ENCODE measurements at places on chromosomes 1 and 21.
A peak's percentile ranks its signal among the peaks of the same experiment; 100 is the strongest.

DNA sequence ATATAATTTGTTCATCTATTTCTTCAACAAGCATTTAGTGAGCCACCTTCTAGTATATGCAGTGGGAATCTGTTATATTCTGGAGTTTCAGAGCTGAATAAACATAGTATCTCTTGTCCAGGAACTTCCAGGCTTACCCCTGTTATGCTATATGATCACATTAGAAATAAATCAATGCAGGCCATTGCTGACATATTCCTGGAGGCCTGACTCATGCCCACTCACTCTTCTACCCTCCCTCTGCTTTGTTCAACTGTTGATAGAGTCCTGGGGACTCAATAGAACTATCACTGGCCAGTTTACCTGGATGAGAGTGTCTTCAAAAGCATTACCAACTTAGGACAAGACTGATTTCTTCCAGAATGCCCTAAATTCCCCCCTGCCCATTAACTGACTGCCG lies 29.3 kb upstream of the SRSF10 start:
- no peak for DNase-seq

GRCh38 chr1:92476071-92476631 lies 10.6 kb downstream of the GFI1 start:
- no peak for DNase-seq

DNA sequence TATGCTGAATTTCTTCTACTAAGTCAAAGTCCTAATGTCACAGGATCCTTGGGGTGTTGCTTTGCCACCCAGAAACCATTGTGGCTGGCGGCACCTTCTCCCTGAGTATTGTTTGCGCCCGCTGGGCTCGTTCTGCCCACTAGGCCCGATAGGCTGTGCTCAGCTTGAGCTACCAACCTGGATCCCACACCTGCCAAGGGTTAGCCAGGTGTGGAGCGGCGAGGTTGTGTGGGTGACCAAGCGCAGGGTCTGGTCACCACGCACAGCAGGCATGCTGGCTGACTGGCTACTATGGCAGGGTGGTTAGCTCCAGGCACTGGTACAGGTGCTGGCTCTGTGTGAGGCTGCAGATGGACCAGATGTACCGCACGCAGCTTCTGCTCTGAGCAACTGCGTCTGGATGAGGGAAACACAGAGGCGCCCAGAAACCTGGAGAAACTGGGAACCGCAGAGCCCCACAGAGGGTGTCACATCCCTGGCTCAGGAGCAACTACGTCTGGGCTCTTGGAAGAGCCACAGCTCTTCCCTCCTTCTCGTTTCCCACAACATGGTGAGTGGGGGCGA lies 50.3 kb upstream of the SCYL3 start:
- DNase-seq, result no peak

DNA sequence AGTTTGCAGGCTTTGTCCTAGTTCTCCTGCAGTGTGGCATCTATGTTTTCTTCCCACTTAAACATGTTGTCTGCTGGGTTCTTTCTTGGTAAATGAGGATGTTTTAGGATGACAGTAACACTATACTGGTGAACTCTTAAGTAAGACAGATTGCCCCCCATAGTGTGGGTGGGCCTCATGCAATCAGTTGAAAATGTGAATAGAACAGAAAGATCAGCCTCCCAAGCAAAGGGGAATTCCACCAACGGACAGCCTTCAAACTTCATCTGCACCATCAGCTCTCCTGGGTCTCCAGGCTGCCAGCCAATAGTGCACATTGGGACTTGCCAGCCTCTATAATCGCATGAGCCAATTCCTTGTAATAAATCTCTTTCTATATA lies 10.7 kb upstream of the TARBP1 start:
- DNase-seq, result no peak

DNA sequence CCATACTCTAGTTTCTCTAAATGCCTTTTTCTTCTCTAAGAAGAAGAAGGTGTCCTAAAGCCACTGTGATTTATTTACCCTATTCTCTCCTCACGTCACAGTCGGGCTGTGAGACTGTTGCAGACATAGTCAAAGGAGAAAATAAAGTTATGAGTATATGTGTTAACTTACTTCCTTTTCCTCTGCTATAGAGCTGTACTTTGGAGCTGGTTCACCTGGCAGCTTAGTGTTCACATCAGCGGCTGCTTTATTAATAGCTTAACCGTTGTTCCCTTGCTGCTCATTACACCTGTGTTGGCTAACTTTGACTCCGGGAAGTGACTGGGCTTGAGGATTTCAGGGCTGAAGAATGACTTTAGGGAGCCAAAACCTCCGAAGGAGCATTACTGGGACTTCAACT lies 3.6 kb downstream of the PFKFB2 start:
- no peak for DNase-seq

GRCh38 chr1:201447903-201448871 lies 20.8 kb downstream of the PHLDA3 start:
- peak; percentile 79 for DNase-seq

DNA sequence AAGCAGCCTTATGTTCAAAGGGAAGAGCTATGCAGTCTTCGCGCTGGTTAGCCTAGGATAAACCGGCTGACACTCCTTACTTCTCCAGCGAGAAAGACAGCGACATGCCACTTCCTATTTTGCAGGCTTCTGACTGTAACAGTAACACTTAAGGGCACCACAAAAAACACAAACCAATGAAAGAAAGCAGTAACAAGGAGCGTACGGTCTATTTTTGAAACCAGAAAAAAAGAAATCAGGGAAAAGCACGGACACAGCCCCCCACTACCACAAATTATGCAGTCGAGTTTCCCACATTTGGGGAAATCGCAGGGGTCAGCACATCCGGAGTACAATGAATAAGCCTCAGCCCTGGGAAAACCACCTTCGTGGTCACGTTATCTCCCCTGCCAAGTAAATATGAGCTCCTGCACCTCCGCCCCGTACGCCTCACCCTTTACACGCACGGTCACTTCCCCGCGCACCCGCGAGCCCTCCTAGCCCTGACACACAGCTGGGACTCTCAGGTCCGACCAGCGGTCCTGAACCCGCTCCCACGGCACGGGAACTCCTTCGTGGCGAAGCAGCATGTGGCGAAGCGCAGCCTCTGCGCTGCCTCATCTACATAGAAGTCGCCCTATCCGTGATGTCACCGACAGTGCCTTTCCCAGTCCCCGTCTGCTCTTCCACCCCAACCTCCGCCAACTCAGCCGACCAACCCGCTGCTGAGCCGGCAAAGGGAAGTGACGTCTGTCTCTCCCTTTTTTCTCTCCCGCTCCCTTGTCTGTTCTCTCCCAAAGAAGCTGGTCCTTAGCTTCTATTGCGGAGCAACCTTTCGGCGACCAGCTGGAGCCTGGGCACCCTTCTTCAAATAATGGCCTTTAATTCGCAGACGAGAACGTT lies 40.9 kb upstream of the PPIAL4F start:
- DNase-seq, result peak; percentile 88

GRCh38 chr21:18608226-18608625 lies 204.6 kb upstream of the TMPRSS15 start:
- no peak for DNase-seq

GRCh38 chr1:234369784-234370183 lies 3.5 kb upstream of the COA6 start:
- DNase-seq, result no peak

DNA sequence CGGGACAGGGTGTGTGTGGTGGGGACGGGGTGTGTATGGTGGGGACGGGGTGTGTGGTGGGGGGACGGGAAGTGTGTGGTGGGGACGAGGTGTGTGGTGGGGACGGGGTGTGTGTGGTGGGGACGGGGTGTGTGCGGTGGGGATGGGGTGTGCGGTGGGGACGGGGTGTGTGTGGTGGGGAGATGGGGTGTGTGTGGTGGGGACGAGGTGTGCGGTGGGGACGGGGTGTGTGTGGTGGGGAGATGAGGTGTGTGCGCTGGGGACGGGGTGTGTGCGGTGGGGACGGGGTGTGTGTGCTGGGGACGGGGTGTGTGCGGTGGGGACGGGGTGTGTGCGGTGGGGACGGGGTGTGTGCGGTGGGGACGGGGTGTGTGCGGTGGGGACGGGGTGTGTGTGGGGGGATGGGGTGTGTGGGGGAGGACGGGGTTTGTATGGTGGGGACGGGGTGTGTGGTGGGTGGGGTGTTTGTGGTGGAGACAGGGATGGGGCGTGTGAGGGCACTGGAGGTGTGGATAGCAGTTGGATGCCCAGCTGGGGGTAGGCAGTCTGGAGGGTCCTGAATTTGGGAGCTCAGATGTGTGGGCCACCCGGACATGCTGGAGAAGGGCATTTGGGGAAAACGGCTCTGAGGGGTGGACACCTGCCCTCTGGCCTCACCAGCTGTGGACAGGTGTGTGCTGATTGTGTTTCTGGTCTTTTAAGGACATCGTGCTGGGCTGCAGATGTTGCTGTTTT lies 16.9 kb downstream of the IBA57 start:
- no peak for DNase-seq

DNA sequence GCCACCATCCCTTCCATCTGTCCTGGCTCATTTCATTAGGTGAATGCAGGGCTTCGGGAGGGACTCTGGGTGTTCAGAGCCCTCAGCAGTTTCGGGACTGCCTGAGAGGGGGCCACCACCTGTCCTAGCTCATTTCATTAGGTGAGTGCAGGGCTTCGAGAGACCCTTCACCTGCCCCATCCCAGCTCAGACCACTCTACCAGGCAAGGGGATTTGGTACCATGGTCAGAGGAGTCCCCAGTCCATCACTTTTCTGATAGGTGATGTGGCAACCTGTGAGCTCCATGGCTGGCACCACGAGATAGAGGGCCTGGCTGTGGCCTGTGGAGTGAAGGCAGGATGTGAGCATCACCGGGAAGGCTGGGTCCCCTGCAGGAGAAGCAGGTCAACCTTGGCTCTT lies 32.9 kb upstream of the KDM4A start:
- DNase-seq, result no peak

DNA sequence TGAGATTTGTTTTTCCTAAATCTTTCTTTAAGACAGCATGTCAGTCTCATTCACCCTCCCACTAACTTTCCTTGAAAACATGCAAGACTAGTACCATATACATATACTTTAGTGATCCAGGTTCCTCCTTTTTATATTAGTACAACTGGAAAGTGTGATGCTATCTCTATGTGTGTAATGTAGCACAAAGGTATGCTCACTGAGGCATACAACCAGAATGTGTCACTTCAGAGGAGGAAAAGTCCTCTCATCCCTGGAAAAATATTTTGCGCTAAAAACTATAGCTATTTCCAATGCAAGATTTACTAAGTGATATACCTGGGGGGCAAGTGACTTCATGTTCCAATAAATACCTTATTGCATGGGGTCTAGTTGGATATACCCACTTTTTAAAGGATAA lies 45.9 kb downstream of the BARHL2 start:
- DNase-seq, result no peak

- no peak for DNase-seq
These were observed 99.2 kb upstream of the KCNK2 start for GRCh38 chr1:214983126-214983869.

- DNase-seq, result no peak
These were observed 112.3 kb upstream of the PRDX6 start for GRCh38 chr1:173364827-173365226.

- DNase-seq, result no peak
These were observed at the start of the genes FBXO2 and FBXO44 for GRCh38 chr1:11654137-11654938. Gene FBXO2, minus strand, starts transcription at chr1:11654429. Its CDS starts 89 bp downstream, at chr1:11654340. Gene FBXO44, plus strand, starts transcription at chr1:11654877. Its CDS starts 959 bp downstream, at chr1:11655836.

Measured in H1 (cell line).